Activated CD4-positive, alpha-beta T cell treated with anti-CD3 and anti-CD28 coated beads, Interleukin-2, amount 50 U/mL, for 1 hour (primary cell): ENCODE measurements at places on chromosomes 6 and 20.

GRCh38 chr20:61608275-61609085, 356.4 kb downstream of the CDH4 start:
- DNase-seq = no peak

- no peak for DNase-seq
These were observed 42.9 kb downstream of the BCAS4 start for GRCh38 chr20:50837532-50838321.

GRCh38 chr6:36386495-36387439, 702 bp downstream of the ETV7 start:
- peak; percentile 11 for DNase-seq

GRCh38 chr6:109300874-109301273, 81.4 kb downstream of the CD164 start:
- no peak for DNase-seq

DNA sequence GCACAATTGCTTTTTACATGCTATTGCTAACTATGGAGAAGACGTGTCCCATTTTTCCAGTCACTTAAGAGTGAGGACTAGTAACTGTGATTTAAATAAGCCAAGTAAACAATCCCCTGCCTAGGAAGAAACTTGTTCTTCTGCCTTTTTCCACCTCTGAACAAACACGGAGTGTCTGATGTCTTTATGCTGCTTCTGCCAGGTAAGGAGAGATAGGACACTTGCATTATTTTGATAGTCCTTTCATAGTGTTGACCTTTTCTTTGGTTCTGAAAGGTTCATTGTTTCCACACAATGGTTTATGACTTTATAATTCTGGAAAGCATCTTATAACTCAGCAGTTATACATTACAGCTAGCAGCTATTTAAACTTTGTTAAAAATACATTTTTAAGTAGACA, 8.4 kb downstream of the LRP11 start:
- DNase-seq = no peak

GRCh38 chr20:23162887-23163286, 76.8 kb upstream of the CD93 start:
- no peak for DNase-seq

- no peak for DNase-seq
These were observed 142.7 kb downstream of the PCSK2 start for GRCh38 chr20:17369506-17369905.

DNA sequence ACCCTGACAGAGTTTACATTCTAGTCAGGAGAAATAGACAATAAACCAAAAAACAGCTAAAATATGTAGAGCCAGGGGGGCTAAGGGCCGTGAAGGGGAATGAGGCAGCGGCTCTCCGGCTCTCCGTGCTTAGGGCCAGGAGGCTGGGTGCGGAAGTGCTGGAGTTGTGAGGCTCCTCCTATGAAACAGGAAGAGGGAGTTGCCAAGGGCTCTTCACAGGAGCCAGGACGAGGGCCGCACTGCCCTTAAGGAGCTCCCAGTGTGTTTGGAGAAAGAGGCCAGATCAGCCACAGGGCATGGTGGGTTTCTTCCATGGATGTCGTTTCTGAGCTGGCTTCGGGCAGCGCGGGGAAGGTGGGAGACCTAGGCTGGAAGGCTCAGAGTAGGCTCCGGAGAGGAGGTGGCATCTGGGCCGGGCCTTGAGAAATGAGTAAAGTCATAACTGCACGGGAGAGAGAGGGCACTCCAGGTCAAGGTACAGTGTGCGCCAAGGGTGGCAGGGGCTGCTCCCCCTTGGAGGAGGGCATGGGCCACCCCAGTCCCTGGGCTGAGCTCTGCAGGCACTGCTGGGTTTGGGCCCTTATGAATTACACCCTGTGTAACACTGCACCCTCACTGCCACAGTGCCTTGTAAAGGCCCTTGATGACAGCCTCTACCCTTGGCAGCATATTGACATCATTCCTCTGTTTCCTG, 20.8 kb upstream of the MLN start:
- no peak for DNase-seq

GRCh38 chr6:157287923-157288322, 35.4 kb downstream of the TMEM242 start:
- DNase-seq = no peak

DNA sequence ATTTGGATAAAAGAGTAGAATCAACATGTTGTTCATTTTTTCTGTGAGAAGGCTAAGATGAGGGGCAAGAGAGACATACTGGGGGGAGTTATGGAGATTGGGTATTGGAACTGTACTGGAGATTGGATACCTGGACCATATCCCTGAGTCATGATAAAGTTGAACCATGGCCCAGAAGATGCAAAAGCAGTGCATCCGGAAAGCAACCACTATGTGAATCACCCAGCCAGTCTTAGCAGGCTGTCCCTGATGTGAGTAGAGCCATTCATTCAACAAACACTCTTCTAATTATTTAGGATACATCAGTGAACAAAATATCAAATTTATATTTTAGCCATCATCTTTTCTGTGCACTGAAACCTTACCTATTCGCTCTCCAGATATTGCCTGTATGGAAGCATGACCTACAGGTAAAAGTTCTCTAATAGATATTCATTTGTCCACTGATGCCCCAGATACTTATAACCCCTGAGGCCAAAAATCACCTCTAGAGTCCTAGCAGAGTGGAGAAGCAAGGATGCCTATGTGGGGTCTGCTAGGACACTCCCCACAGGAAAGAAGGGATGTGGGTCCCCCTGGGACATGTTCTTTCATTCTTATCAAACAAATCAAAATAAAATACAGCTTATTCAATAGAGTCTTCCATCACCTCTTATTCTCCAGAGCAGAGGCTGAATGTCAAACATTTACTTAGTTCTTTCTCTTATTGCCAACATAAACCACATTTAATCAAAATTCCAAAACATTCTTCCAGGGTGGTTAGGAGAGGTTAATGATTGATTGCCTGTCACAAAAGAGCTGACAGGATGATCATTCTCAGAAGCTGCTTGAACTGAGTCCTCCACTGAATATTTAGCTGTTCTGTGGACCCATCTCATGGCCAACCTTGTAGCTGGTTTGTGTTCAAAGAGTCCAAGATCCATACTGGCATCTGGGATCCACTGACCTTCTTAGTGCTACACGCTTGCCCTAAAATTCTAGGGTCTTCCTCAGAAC, 37.0 kb upstream of the PKHD1 start:
- no peak for DNase-seq

- DNase-seq = no peak
These were observed 121.6 kb downstream of the CD164 start for GRCh38 chr6:109260701-109261100.

DNA sequence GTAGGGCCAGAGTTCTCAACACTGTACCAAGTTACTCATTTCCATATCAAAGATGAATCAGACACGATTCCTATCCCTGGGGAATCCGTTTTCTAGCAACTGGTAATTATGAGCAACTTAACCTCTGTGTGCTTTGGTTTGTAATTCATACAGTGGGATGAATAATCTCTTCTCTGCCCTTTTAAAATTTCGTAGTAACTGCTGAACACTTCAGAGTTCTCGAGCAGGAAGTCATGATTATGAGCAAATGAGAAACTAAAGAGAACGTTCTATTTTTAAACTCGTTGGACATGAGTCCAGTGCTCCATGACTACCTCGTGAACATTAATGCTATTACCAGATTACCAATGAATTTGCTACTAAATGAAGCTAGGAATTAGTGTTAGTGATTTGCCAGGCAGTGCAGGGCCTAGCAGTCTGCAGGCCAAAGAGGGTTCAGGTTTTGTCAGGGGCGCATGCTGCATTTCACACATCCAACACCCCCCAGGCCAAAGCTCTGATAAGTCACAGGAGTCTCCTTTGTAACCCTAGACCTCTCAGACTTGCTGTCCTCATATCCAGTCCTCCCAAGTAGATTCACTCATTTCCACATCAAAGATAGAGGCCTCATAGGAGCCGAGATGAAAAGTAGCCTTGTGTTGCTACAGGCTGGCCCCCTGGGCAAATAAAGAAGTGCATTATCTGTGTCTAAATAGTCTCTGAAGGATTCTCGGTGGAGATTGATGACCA, 45.8 kb upstream of the VSTM2L start:
- no peak for DNase-seq

DNA sequence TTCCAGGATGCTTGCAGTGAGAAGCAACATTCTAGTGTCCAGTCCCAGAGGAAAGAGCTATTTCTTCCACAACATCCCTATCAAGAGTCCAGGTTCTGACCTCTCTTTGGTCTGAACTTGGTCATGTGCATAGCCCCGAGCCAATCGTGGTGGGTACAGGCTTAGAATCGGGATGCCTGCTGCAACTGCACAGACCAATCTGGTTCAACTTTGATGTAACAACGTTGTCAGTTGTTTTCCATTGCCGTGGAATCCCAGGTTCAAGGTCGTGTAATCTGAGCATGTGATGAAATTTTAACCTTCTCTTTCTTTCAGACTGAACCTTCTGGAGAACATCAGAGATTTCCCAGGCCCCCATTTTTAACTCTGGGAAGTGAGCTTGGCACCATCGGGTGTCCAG, 130.5 kb downstream of the ANKRD60 start:
- DNase-seq = no peak

DNA sequence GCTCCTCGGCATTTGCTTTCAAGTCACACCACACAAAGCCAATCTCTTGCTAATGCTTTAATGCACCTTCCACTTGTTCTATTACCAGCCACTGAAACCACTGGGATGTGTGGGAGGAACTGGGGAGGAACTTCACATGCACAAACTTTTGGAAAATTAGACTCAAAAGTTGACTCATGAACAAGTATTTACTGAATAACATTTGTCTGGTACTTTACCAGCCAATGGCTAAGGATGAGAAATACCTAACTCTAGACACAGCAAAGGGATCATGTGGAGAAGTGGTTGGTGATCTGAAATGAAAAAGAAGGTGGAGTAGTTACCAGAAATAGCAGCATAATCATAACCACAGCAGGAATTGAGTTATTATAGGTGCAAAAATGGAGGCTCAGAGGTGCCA, 554.0 kb upstream of the NOX3 start:
- no peak for DNase-seq

GRCh38 chr20:17873410-17874270, 95.0 kb downstream of the SNX5 start:
- DNase-seq = no peak

- no peak for DNase-seq
These were observed 36.9 kb downstream of the BMP6 start for GRCh38 chr6:7762760-7763159.

GRCh38 chr6:11971154-11971553, 41.0 kb upstream of the HIVEP1 start:
- no peak for DNase-seq

GRCh38 chr6:6859105-6859504, 248.7 kb upstream of the RREB1 start:
- no peak for DNase-seq

GRCh38 chr20:3749689-3750531, 17.4 kb downstream of the HSPA12B start:
- peak; percentile 17 for DNase-seq

GRCh38 chr6:84417260-84417659, 189.8 kb upstream of the CEP162 start:
- no peak for DNase-seq

DNA sequence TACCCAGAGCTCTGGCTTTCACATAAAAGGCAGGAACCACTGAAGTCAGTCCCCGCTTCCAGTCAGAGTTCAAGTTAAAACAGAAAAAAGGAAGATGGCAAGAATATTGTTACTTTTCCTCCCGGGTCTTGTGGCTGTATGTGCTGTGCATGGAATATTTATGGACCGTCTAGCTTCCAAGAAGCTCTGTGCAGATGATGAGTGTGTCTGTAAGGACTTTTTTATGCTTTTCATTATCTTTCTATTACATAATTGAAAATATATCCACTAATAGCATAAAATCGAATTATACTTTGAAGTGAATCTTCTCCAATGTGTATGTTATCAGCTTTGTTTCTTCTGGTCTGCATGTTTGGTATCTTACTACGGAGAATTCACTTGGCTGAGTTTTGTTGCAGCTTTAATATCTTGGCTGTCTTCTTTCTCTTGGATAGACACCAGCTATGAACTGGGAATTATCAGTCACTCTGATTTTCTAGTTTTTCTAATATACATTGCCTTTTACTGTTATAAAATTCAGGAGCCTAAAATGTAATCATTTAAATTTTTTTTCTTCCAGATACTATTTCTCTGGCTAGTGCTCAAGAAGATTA, at the start of gene OTOR:
TSS of gene OTOR (plus strand) at position 51 of the 593 bp plus-strand sequence. CDS start at position 95, 44 bp downstream.
- no peak for DNase-seq

GRCh38 chr6:53768636-53769035, 26.2 kb upstream of the LRRC1 start:
- no peak for DNase-seq

DNA sequence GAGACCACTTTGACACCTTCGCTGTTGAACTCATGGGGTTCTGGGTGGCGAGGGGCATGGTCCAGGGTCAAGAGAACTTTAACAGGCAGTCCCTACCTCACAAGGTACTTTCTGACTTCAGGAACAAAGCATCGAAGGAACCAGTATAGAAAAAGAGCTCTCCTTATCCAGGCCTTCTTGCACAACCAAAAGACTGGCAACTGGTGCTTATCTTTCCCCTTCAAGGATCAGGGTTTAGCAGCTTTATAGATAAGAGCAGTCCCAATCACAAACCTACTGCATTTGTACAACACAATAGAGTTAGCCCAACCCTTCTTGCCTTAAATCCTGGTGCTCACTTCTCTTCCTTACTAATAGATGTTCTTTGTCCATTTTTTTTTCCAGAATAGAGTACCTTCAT, 116.3 kb downstream of the SNX5 start:
- no peak for DNase-seq

- DNase-seq = no peak
These were observed 208.5 kb upstream of the SULF2 start for GRCh38 chr20:47993817-47994216.

DNA sequence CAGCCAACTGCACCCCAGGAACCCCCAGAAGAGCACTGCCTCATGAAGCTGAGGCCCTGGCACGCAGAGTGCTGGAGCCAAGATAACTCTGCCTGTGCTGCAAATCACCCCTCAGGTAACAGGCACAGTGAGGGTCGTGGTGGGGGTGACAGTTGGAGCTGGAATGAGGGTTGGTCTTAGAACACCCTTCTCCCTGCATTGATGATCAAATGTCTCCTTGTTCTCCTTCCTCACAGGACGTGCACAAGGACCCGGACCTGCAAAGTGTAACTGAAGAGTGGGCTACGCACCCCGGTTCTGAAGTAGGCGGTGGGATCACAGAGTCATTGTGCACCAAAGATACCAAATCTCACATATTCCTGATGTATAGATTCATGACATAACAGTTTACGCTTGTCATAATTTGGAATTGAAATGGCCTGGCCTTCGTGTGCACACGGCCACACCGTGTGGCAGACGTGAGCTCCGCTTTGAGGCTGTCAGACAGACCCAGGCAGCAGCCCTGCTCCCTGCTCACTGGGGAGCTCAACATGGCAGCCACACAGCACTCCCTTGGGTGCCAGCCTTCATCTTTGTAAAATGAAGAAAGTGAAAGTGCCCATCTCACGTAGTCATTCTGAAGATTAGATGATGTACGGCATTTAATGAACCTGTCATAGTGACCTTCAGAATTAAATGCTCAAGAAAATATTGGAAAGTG, 8.8 kb downstream of the THBS2 start:
- DNase-seq = no peak

DNA sequence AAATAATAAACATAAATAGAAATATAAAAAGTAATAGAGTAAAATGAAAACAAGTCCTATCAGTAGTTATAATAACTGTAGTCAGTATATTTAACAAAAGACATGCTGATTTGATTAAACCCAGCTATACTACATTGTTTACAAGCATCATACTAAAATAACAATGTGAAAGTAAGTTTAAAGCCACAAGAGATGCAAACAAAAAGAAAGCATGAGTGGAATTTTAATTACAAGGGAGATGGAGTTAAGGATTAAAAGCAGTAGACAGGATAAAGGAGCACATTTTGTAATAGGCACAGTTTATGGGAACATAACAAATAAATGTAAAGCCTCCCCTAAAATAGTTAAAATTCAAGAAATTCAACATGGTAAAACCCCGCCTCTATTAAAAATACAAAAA, 41.5 kb downstream of the SENP6 start:
- no peak for DNase-seq

GRCh38 chr20:13180986-13181889, 39.8 kb upstream of the ISM1 start:
- no peak for DNase-seq
